ENCODE measurements at places on chromosomes 4 and X. TPM values are rescaled to one million over a fixed set of nuclear protein-coding genes. Genes with fewer than 3 reads are reported as not detected.

Gene LRIT3
- 0.09 TPM for total RNA-seq

Gene TEC
- total RNA-seq, result 2.2 TPM

Gene EMCN
- total RNA-seq, result not detected

Gene SEPTIN11
- total RNA-seq, result 10.5 TPM

Gene RAB40AL
- not detected for total RNA-seq

Gene SPOCK3
- total RNA-seq, result not detected

Gene VCX3A
- total RNA-seq, result not detected

Gene NDNF
- total RNA-seq, result 0.34 TPM

Gene DCHS2
- total RNA-seq, result not detected

Gene RAB41
- total RNA-seq, result not detected

Gene PCDH10
- not detected for total RNA-seq

Gene ZNF185
- 3.8 TPM for total RNA-seq

DNA sequence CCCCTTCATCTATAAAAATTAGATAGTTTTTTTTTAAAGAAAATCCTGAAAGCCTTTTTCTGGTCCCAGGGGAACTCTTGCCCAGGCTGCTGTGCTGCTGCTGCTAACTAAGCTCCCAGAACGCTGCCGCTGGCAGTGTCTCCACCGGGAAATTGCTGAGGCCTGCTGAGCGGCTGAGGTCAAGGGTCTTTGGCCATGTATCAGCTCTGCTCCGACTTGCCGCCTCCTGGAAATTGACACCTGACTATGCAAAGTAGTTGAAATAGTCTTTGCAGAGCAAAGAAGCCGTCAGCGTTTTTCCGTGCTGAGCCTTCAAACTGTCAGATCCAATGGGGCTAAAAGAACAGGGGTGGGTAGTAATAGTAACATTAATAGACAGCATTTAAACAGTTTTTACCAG is 839 bp downstream of the QDPR start:
- peak overlapping the region; percentile 61 for H3K27ac ChIP-seq
- peaks cover 44% of the 10 kb centered on the region for H3K4me1 ChIP-seq
- DNase-seq, result no peak
- peak overlapping the region; percentile 96 for H3K4me3 ChIP-seq
- peaks cover 1% of the 10 kb centered on the region for H3K36me3 ChIP-seq

- no peaks in the 10 kb centered on the region for H3K4me1 ChIP-seq
- no peak for DNase-seq
- H3K27ac ChIP-seq, result no peak overlapping the region
- no peak overlapping the region for H3K4me3 ChIP-seq
Observed at GRCh38 chr4:124104628-124105027, 607.9 kb downstream of the ANKRD50 start.

GRCh38 chr4:39514888-39515401 is 12.3 kb downstream of the UGDH start:
- no peaks in the 10 kb centered on the region for H3K4me1 ChIP-seq
- peaks cover 5% of the 10 kb centered on the region for H3K36me3 ChIP-seq
- no peak overlapping the region for H3K4me3 ChIP-seq
- DNase-seq, result no peak
- peak overlapping the region; percentile 23 for H3K27ac ChIP-seq
- no peaks in the 10 kb centered on the region for H3K27me3 ChIP-seq

DNA sequence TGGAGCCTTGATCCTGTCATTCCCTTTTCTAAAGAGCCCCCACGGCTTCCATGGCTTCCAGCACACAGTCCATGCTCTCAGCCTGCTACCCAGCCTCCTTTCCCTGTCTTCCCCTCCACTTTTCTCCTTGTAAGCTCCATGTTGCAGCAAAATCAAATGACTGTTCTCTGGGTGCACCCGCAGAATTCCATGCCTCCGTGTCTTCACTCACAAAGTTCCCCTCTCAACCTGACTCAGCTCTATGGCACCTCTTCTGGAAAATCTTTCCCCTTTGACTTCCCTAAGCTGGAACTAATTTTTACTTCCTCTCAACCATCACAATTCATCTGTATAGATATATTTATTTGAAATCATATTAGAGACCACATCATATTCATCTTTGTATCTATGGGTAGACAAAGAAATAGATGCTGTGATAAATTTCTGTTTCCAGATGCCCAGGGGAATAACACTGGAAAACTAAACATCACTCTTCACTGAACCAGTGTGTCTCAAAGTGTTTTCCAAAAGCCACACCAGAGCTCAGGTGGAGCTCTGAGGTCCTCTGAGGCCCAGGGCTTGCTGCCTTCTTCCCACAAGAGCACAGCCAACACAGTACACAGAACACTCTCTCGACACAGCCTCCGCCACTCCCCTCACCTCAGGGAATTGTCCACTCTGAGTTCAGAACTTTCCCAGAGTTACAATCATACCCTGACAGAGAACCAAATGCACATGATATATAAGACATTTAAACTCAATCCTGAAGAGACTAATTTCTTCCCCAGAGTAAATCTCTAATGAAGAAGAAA is 3.3 kb downstream of the SETD7 start:
- H3K4me1 ChIP-seq, result peaks cover 38% of the 10 kb centered on the region
- H3K36me3 ChIP-seq, result peaks cover 9% of the 10 kb centered on the region
- no peak for DNase-seq
- H3K27me3 ChIP-seq, result no peaks in the 10 kb centered on the region
- peak overlapping the region; percentile 14 for H3K4me3 ChIP-seq

DNA sequence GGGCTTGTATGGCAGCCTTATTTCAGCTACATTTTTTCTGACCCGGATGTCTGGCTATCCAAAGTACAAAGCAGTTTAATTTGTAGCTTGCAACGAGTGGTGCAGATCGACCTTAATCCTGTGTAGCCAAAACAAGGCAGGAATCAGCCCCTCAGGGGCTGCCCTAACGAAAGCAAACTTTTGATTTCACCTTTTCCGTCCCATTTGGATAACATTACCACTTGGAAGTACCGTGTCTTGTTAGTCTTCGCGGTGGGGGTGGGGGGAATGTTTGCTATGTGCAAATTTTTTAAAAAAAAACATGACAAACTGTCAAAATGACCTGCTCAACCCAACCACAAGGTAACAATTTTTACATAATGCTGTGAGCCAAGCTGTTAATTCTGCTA is 766 bp upstream of the DNAJB14 start:
- H3K27me3 ChIP-seq, result no peaks in the 10 kb centered on the region
- H3K4me3 ChIP-seq, result no peak overlapping the region
- peaks cover 32% of the 10 kb centered on the region for H3K36me3 ChIP-seq
- no peak for DNase-seq

- no peak overlapping the region for H3K27ac ChIP-seq
- H3K27me3 ChIP-seq, result peaks cover 16% of the 10 kb centered on the region
- H3K36me3 ChIP-seq, result no peaks in the 10 kb centered on the region
- H3K4me3 ChIP-seq, result no peak overlapping the region
Observed at GRCh38 chrX:153551135-153551534, 33.7 kb downstream of the ATP2B3 start.

GRCh38 chr4:56914336-56914735 is 6.6 kb downstream of the REST start:
- no peaks in the 10 kb centered on the region for H3K27me3 ChIP-seq
- H3K4me1 ChIP-seq, result peaks cover 68% of the 10 kb centered on the region
- H3K27ac ChIP-seq, result no peak overlapping the region
- no peak overlapping the region for H3K4me3 ChIP-seq
- no peak for DNase-seq
- H3K36me3 ChIP-seq, result peaks cover 15% of the 10 kb centered on the region

- no peak for DNase-seq
- H3K27me3 ChIP-seq, result no peaks in the 10 kb centered on the region
- no peaks in the 10 kb centered on the region for H3K36me3 ChIP-seq
- H3K4me1 ChIP-seq, result peaks cover 10% of the 10 kb centered on the region
Observed at GRCh38 chr4:40350627-40351227, 15.6 kb downstream of the CHRNA9 start.

- H3K4me3 ChIP-seq, result no peak overlapping the region
- no peak overlapping the region for H3K27ac ChIP-seq
- peak; percentile 11 for DNase-seq
- H3K27me3 ChIP-seq, result peaks cover 17% of the 10 kb centered on the region
Observed at GRCh38 chr4:40976343-40976742, 226.6 kb downstream of the NSUN7 start.

- H3K27ac ChIP-seq, result no peak overlapping the region
- no peaks in the 10 kb centered on the region for H3K27me3 ChIP-seq
- H3K36me3 ChIP-seq, result no peaks in the 10 kb centered on the region
- no peak for DNase-seq
Observed at GRCh38 chr4:137768881-137769280, 236.6 kb upstream of the PCDH18 start.

GRCh38 chrX:9456250-9457074 is 8.4 kb upstream of the TBL1X start:
- H3K36me3 ChIP-seq, result no peaks in the 10 kb centered on the region
- peak; percentile 41 for DNase-seq
- H3K4me1 ChIP-seq, result peaks cover 42% of the 10 kb centered on the region
- H3K27ac ChIP-seq, result peak overlapping the region; percentile 57
- H3K4me3 ChIP-seq, result peak overlapping the region; percentile 42
- H3K27me3 ChIP-seq, result peaks cover 6% of the 10 kb centered on the region

GRCh38 chr4:10951306-10951705 is 266.7 kb upstream of the CLNK start:
- peaks cover 3% of the 10 kb centered on the region for H3K27me3 ChIP-seq
- H3K4me1 ChIP-seq, result peaks cover 14% of the 10 kb centered on the region
- no peak overlapping the region for H3K4me3 ChIP-seq

GRCh38 chr4:126136922-126137781 is 822.4 kb downstream of the FAT4 start:
- no peak overlapping the region for H3K27ac ChIP-seq
- H3K4me3 ChIP-seq, result no peak overlapping the region
- DNase-seq, result no peak
- H3K27me3 ChIP-seq, result no peaks in the 10 kb centered on the region
- no peaks in the 10 kb centered on the region for H3K36me3 ChIP-seq
- no peaks in the 10 kb centered on the region for H3K4me1 ChIP-seq

- DNase-seq, result no peak
- H3K4me1 ChIP-seq, result peaks cover 32% of the 10 kb centered on the region
- H3K36me3 ChIP-seq, result peaks cover 7% of the 10 kb centered on the region
Observed at GRCh38 chr4:113584407-113585150, 177.0 kb downstream of the CAMK2D start.

DNA sequence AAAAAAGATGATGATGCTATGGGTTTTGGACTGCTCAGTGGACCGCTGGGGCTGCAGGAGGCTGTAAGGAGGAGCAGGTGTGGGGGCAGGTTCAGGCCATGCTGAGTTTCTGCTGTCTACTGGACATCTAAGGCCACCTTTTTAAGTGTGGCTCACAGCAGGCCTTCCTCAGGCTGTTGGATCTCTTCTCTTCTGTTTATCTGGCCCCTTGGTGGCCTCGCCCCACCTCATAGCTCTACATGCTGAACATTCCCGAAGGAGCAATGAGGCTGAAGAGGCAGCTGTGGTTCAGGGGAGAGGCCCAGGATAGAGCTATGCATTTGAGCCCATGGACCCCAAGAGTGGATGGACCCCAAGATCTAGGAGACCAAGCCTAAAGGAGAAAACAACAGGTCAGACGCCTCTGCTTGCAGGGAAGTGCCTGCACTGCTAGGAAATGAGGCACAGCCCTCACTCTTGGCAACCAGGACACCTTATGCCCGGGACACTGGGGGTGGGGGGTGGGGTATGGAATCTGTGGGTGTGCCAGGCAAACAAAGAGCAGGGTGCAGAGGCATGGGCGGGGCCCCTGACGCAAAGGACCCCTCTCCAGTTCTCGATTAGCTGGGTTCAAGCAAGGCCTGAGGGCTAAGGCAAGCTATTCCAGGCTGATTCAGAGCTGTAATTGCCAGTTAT is 168.9 kb downstream of the BCOR start:
- H3K27me3 ChIP-seq, result peaks cover 22% of the 10 kb centered on the region
- H3K4me3 ChIP-seq, result no peak overlapping the region
- no peak overlapping the region for H3K27ac ChIP-seq
- no peak for DNase-seq
- H3K36me3 ChIP-seq, result no peaks in the 10 kb centered on the region

DNA sequence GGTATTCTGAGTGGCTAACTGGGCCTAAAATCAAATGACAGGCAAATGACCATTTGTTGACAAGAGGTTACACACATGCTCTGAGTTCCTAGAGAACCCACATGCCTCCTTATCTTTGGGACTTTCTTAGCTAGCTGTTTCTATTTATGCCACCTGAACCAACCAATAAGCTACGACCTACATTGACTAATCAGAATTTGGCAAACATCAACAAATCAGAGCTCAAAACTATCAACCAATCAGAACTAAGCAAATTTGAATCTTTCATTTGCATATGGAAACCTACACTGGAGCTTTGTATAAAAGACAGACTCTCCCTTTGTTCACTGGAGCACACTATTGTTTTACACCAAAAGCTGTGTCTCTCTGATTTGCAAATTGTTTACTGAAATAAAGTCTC is 192.0 kb downstream of the CXXC4 start:
- DNase-seq, result no peak
- no peak overlapping the region for H3K27ac ChIP-seq
- H3K4me3 ChIP-seq, result no peak overlapping the region

DNA sequence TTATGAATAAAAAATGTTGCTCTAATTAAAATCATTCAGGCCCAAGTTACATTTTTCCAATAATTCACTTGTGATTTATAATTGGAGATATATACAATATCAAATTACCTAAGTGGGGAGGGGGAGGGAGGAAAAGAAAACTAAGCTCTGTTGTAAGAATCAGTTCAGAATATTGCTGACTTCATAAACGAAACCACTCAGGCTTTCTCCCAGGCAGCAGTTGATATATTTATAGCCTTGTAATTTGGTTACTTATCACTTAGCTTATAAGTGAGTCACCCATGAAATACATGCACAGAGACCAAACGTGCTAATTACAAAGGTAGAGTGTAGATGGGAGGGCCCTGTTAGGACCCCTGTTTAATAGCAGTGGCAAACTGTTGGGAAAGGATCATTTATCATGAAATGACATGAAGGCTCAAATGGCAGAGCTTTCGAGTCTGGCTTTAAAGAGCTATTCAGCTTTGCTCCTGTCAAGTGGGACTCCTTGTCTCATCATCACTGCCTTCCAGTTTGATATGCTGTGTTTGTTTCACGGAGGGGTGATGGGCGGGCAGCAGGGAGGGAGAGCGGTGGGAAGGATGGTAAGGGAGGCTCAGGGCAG is 105.6 kb upstream of the PGRMC2 start:
- no peak overlapping the region for H3K27ac ChIP-seq
- H3K4me3 ChIP-seq, result no peak overlapping the region
- H3K4me1 ChIP-seq, result no peaks in the 10 kb centered on the region
- H3K36me3 ChIP-seq, result no peaks in the 10 kb centered on the region

- no peak for DNase-seq
- no peak overlapping the region for H3K4me3 ChIP-seq
- no peaks in the 10 kb centered on the region for H3K27me3 ChIP-seq
- H3K27ac ChIP-seq, result no peak overlapping the region
- no peaks in the 10 kb centered on the region for H3K4me1 ChIP-seq
- no peaks in the 10 kb centered on the region for H3K36me3 ChIP-seq
Observed at GRCh38 chr4:153265306-153266047, 61.2 kb downstream of the TRIM2 start.

- H3K36me3 ChIP-seq, result no peaks in the 10 kb centered on the region
- DNase-seq, result no peak
- no peaks in the 10 kb centered on the region for H3K27me3 ChIP-seq
- no peak overlapping the region for H3K4me3 ChIP-seq
- no peaks in the 10 kb centered on the region for H3K4me1 ChIP-seq
Observed at GRCh38 chrX:3230496-3230895, 116.0 kb downstream of the MXRA5 start.

GRCh38 chrX:151984328-151984727 is 9.9 kb upstream of the GABRE start:
- DNase-seq, result no peak
- no peaks in the 10 kb centered on the region for H3K36me3 ChIP-seq
- no peaks in the 10 kb centered on the region for H3K4me1 ChIP-seq
- H3K27me3 ChIP-seq, result peaks cover 35% of the 10 kb centered on the region
- no peak overlapping the region for H3K4me3 ChIP-seq
